ENCODE measurements at places on chromosomes 11 and 22.

GRCh38 chr11:8232849-8233606 lies 30.6 kb downstream of the LMO1 start:
- no peak for DNase-seq

DNA sequence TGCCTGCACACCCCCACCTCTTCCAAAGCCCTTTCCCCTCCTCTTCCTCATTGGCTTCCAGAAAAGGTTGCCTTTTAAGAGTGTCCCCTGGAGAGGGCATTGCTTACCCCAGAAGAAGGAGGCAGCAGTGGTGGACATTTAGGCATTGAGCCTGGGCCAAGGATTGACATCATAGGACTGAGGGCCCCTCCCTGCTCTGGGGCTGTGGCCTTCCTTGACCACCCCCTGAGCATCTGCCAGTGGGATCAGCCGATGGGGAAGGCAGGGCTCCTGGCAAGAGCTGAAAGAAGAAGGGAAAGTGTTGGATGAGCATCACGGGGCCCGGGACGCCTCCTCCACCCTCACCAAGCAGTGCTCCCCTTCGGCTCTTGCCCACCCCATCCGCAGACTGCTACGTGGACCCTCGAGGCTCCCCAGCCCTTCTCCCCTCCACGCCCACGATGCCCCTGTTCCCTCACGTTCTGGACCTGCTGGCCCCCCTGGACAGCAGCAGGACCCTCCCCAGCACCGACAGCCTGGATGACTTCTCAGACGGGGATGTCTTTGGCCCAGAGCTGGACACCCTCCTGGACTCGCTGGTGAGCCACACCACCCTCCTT lies 37.4 kb downstream of the ZC3H7B start:
- DNase-seq: no peak

DNA sequence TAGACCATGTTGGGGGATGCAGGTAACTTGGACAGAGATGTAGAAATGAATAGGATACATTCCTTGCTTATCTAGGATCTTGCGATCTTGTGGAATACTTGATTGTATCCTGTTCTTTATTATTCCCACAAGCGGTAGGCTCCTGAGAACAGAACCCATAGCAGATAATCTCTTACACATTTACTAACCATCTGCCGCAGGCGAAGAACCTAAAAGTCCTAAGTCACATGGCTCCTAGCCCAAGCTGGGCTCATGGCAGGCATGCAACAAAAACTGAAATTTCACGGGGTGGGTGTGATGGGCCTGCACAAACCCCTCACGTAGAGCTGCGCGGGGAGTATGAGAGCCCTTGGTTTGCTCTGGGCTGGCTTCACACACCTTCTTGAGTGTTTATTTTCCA lies 177.4 kb upstream of the NECTIN1 start:
- DNase-seq: no peak

DNA sequence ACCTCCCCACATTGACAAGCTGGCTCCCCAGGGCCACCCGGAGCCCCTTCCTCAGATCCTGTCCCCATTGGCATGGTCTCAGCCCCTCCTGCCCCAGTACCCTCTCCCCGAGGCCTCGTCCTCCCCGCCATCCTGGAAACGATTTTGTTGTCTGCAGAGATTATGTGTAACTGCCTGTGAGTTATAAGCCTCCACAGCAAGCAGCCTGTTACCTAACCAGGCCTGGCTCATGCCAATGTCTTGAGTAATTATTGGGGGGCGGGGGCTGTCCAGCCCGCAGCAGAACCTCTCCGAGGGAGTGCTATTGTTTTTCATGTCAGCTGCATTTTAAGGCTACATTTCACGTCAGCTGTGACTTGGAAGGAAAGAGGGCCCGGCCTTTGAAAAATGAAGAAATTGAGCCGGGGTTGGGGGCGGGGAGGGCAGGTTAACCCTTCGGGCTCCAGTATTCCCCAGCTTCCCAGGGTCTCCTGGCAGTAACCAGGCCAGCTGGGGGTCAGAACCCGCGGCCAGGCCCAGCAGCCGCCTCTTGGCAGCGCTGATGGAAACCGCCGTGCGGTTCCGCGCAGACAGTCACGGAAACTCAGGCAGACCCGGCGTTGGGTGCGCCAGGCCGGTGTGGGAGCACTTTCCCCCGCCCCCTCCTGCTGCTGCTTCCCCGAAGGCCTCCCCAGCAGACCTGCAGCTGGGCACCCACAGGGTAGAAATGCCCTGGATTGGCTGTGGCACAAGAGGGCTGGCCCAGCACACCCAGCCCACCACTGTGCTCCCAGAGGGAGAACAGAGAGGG lies 59.5 kb downstream of the CDKN1C start:
- DNase-seq: peak; percentile 53

DNA sequence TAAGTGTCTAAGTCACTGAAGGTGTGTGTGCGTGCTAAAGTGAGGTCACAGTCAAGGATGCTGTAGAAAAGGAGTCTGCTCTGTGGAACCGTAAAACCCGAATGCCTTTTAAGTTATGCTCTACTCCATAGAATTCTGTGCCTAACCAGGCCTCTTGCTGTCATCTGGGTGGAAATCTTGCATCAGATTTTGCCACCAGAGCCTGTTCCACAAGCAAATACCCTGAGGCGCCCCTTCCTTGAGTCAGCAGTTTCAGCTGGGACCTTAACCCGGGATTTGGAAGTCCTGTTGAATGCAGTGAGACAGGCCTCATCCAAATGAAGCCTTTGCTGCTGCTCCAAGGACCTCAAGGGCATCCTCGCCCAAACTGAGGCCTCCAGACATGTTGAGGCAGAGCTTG lies 109.8 kb downstream of the WNT11 start:
- no peak for DNase-seq

DNA sequence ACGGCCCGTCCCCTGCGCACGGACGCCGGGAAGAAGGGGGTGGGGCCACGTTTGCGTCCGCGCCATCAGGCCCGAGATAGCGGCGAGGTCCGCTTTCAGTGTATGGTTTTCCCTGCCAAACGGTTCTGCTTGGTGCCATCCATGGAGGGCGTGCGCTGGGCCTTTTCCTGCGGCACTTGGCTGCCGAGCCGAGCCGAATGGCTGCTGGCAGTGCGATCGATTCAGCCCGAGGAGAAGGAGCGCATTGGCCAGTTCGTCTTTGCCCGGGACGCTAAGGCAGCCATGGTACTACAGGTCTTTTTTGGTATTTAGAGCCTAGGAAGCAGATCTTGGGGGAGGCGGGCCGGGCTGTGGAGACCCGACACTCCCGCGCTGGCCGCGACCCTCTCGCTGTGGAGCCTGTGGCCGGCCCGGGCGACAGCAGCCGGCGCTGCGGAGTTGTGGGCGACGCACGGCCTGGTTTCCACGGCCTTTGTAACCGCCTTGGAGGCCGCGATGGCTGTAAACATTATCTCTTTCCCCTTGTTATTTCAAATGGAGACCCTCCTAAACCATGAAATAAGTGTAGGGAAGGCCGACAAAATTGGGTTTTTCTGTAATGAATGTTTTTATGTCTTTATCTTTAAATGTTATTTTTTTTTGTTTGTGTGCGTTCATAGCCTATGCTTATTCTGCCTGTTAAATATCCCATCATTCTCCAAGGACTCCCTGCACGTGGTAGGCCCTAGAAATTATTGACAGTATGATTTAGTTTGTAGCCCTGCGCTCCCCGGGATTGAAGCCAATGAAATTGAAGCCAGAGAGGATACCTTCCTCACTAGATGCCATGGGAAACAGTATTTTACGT lies at the start of gene AASDHPPT:
AASDHPPT (plus strand) TSS at position 54 of the 847 bp plus-strand sequence; CDS start at position 103, 49 bp downstream.
- DNase-seq: no peak

- no peak for DNase-seq
These were observed 12.0 kb downstream of the BACE1-AS start for GRCh38 chr11:117303101-117303500.

DNA sequence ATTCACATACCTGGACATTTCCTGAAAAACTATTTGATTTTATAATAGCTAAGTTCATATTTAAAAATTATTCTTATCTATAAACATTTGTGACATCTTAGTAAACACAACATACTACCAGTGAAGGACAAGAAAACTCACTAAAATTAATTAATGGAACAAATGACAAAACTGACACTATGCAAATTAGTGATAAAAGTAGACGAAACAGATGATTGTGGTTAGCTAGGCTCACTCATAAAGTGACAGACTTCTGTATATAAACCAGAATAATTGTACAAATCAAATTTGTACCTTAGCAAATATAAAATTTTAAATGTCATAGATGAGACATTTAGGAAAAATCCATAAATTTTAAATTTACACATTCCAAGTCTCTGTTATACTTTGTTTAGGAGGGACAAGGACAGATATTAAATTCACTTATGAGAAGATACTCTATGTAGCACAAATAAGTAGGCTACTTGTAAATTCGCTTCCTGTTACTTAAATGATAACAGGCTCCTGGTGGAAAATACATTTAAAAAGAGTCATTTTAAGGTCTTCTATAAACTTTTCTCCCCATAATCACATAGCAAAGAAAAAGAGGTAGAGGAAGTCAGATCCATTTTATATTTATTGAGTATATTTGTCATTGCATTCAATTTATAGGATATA lies 81.2 kb downstream of the KIF18A start:
- DNase-seq: no peak

- DNase-seq: no peak
These were observed at the start of gene SLC35F2 for GRCh38 chr11:107858217-107859070. SLC35F2 (minus strand) TSS chr11:107858787; CDS start chr11:107858767, 20 bp downstream.

DNA sequence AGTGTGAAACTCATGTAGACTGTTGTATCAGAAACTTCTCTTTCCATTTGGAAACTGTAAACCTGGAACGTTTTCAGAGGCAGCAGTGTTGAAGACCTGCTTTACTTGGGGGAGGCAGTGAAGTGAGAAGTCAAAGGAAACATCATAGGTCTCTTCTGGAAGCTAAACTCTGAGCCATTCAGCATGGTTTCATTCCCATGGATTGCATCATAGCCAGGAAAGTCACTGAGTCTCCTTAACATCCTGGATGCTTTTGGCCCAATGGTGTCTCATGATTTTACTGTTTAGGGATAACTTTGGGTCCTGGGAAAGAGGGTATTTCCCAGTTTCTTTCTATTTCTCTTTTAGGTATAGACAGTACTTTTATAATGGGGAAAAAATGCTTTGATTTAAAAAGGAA lies 153.2 kb upstream of the E2F8 start:
- DNase-seq: no peak

- DNase-seq: no peak
These were observed 32.3 kb downstream of the AMOTL1 start for GRCh38 chr11:94800414-94800813.

GRCh38 chr11:37449146-37449545 lies 851.1 kb upstream of the RAG2 start:
- DNase-seq: no peak

GRCh38 chr11:119472186-119472855 lies 49.3 kb upstream of the THY1 start:
- DNase-seq: no peak

DNA sequence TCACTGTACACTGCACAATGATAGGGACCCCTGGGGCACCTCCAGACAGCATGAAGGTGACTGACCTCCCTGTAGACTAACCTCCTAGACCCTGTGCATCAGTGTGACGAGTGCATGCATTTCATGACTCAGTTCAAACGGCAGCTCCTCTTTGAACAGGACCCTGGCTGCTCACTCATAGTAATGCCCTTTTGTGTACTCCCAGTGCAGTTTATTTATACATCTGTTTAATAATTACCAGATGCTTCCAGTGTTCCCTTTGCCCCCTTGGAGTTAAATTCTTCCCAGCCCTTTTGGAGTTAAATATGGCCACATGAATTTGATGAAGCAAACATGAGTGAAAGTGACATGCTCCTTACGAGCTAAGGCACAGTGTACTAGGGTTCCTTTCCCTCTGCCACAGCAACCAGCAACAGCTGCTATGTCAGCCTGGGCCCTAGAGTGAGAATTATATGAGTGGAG lies 72.4 kb downstream of the PANX1 start:
- DNase-seq: no peak

DNA sequence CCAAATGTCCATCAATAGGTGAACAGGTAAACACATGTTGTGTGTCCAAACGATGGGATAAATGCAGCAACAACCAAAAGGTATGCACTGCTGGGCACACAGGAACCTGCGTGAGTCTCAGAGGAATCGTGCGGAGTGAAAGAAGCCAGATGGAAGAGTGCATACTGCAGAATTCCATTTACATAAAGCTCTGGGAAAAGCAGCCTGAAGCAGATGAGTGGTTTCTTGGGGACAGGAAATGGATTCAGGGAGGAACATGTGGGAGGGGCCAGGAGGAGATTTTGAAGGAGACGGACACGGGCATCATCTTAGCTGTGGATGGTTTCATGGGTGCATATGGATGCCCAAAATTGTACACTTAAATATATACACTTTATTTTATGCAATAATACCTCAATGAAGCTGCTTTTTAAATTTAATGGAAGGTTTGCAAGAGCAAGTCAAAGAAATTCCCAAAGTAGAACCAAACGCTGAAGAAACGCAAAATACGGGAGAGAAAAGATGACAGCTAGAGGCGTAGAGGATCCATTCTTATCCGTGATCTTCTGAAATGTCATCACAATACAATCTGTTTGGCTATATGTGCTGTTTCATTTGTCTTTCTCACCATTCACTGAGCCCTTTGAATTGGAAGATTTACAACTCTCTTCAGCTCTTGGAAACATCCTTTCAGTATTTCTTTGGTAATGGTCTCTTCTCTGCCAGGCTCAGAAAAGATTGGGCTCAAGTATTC lies 24.5 kb downstream of the ST14 start:
- DNase-seq: no peak

DNA sequence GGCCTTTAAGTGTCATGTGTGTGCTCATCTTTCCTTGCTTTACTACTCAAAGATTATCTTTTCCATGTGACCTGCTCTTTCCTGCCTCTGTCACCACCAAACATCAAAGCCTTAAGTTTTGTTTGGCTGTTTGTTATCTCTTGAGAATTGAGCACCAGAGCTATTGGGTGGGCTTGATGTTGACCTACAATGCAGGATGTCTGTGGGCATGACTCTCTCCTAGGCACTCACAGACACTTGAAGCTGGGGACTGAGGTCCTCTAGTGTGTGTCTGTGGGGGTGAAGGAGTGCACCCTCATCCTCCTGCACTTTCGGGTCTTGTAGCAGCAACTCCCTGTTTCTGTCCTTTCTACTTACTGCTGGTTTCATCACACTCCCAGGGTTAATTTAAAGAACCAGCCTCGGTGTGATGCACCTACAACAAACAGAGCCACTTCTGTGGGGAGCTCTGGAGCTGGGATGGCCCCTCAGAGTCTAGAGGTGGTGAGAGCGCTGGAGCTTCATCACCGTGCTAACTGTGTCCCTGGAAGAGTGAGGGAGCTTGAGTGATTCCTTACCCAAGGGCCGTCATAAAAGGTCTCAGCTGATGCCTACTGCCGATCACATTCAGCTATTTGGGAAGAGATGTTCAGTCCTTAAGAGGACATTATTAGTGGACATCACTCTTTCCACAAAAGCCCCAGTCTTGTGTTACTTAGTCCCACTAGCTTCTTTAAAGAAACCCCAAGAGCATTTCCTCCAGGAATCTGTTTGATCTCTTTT lies 56.3 kb downstream of the LRRC74B start:
- no peak for DNase-seq

- DNase-seq: no peak
These were observed 796.3 kb upstream of the ANO3 start for GRCh38 chr11:25535467-25536272.
